ENCODE measurements at places on chromosomes 4 and X.
A peak's percentile ranks its signal among the peaks of the same experiment; 100 is the strongest.

- no peak for DNase-seq
These were observed 60.2 kb upstream of the PNPLA4 start for GRCh38 chrX:7987160-7988012.

GRCh38 chrX:41604177-41604576 lies 84.6 kb upstream of the GPR34 start:
- DNase-seq: no peak

GRCh38 chrX:42128587-42128986 lies 205.2 kb upstream of the CASK start:
- peak; percentile 11 for DNase-seq

GRCh38 chr4:19478791-19479190 lies 772.9 kb upstream of the SLIT2 start:
- DNase-seq: no peak

DNA sequence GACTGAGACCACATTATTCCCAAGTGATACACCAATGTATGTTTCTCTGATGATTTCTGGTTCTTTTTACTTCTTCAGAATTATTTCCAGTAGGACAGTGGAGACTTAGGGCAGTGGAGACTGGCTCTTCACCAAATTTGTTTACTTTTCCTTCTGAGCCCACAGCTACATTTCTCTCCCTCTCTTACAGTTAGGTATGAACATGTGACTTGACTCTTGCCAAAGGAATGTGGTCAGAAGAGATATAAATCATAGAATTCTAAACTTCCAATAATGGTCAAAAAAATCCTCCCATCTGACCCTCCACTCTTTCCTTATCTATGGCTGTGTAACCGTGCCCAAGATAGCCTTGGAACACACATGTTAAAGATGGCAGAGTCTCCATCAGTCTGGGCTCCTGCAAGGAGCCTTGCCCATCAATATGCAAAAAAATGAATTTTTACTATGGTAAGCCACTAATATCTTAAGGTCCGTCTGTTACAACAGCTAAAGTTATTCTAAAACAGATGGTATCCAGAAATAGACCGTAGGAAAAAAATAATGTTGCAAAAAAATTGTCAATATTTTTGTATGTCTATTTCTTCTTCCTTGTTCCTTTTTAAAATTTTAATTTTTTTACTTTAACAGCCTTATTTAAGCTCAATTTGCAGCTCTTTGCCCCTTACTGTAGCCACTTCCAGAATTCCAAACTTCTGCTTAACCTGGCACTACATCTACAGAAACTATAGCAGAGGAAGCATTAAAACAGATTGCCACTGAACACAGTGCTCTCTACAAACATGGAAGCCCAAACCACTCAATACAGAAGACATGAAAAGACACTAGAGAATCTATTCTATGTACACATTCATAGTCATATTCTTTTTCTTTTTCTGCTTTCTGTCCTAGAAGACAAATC lies 260.7 kb downstream of the COL25A1 start:
- no peak for DNase-seq

All from activated CD4-positive, alpha-beta T cell treated with anti-CD3 and anti-CD28 coated beads, Interleukin-2, amount 10 ng/mL, durations not matched to agents 7 days and 5 days (primary cell).